ENCODE measurements at places on chromosomes 2 and 18.

GRCh38 chr2:7919510-7919909 is 762.3 kb upstream of the ID2 start:
- DNase-seq = no peak

DNA sequence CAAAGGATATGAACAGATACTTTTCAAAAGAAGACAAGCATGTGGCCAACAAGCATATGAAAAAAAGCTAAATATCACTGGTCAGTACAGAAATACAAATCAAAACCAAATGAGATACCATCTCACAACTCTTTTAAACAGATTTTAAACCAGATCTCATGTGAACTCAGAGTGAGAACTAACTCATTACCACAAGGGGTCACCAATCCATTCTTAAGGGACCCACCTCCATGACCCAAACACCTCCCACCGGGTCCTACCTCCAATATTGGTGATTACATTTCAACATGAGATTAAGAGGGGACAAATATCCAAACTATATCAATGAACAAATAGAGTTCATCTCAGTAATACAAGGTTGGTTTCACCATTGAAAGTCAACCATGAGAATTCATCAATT is 319.8 kb upstream of the GULP1 start:
- DNase-seq = peak; percentile 16

- DNase-seq = no peak
These were observed 14.3 kb upstream of the TMEM185B start for GRCh38 chr2:120237491-120237902.

GRCh38 chr2:42249284-42249683 is 80.1 kb downstream of the EML4 start:
- DNase-seq = peak; percentile 54

DNA sequence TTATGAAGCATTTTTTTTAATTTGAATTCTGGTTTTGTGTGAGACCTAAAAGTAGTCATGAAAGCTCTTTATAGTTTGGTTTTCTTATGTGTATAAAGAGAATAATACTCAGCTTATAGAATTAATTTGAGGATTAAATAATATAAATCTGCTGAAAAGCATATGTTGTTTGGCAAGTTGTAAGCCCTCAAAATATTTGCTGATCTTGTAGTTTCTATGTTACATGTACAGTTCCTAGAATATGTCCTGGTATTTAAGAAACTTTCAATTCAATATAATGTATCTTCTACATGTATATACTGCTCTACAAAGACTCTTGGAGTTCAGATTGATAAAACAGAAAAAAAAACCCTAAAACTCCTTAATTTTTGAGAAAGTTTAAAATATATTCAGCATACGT is 605.5 kb upstream of the FAM98A start:
- DNase-seq = no peak

DNA sequence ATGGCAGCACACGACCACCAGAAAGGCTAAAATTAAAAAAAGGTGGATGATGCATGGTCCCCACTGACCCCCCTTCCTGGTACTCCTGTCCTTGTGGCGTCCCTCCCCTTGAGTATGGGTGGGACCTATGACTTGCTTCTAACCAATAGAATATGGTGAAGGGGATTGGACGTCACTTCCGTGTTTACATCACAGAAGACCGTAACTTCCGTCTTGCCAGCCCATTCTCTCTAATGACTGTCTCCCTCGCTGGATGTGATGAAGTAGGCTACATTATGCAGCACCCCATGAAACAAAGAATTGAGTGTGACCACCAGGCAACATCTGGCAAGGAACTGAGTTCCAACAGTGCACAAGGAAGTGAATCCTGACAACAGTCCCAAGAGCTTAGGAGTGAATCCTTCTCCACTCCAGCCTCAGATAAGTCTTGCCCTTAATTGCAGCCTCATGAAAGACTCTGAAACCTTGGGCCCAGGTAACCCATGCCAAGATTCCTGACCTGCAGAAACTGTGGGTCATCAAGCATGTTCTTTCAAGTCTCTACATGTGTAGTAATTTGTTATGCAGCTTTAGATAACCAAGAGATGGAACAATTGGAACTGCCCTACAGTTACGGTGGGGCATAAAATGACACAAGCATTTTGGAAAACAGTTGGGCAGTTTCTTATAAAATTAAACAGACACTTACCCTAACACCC is 80.1 kb upstream of the NPAS2 start:
- no peak for DNase-seq

DNA sequence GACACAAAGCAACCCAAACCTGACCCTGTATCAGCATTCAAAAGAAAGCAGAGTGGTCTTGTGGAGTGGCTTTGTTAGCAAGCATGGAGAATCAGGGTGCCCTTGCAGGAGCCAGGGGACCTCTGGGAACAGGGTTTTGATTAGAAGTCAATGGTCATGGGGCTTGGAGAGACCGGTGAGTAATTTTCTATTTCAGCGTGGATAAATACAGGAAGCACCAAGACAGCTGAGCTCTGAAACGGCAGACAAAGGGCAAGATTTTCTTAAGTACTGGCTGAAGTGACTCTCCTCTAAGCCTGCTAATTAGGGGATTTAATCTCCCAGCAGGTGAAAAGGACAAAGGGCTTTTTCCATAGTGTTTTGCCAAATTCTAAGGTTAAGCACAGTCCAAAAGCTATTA is 78.0 kb upstream of the GAREM1 start:
- DNase-seq = no peak

DNA sequence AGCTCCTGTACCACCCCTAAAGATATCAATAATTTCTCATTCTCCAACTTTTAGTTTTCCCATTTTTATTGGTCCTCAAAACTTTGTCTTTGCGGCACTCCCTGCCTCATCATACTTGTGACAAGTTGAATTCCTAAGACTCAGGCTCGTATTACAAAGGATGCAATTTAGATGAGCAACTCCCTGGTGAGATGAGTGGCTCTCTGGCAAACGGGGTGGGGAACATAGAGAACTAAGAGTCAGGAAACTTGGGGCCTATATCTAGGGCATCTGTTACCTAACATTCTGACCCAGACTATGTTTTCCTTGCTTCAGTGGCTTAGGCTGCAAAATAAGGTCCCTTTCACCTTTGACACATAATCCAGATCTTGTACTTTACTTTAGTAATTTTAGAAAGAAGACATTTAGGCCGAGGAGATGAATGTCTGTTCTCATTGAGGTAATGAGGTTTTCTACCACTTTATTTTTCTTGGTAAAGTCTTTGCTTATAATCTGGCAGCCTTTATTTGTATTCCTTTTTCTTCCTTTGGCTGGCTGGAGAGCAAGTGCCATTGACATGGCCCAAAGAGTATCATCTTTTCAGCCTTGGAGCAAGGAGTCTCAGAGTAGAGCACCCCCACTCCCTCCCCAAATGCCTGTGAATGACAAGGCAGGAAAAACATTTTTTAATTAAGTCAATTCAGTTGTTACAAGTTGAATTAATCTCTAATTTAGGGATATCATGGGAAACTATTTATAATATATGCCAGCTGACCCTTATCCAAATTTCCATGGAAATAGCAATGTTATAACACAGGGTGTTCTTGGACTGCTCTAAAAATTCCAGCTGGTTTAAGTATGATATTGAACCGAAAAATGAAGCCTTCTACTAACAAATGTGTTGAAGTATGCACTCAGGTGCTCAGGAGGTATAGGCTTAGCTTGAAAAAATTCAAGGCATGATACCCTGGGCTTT is 15.2 kb downstream of the TSPYL6 start:
- no peak for DNase-seq

DNA sequence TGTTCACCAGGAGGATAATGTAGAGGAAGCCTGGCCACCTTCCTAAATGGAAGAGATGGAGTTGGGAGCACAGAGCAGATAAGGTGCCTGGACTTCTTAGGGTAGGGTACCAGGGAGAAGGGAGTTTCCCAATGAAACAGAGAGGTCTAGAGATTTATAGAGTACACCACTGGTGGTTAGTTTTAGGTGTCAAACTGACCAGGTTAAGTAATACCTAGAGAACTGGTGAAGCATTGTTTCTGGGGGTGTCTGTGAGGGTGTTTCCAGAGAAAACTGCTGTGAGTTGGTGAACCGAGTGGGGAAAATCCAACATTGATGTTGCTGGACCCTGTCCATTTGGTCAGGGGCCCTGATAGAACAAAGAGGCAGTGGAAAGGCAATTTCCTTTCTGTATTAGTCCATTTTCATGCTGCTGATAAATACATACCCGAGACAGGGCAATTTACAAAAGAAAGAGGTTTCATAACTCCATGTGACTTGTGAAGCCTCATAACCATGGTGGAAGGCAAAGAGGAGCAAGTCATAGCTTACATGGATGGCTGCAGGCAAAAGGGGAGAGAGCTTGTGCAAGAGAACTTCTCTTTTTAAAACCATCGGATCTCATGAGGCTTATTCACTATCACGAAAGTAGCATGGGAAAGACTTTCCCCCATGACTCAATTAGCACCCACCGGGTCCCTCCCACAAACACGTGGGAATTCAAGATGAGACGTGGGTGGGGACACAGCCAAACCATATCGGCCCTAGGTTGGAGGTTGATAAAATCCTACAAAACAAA is 260.8 kb downstream of the CBLN2 start:
- DNase-seq = no peak

DNA sequence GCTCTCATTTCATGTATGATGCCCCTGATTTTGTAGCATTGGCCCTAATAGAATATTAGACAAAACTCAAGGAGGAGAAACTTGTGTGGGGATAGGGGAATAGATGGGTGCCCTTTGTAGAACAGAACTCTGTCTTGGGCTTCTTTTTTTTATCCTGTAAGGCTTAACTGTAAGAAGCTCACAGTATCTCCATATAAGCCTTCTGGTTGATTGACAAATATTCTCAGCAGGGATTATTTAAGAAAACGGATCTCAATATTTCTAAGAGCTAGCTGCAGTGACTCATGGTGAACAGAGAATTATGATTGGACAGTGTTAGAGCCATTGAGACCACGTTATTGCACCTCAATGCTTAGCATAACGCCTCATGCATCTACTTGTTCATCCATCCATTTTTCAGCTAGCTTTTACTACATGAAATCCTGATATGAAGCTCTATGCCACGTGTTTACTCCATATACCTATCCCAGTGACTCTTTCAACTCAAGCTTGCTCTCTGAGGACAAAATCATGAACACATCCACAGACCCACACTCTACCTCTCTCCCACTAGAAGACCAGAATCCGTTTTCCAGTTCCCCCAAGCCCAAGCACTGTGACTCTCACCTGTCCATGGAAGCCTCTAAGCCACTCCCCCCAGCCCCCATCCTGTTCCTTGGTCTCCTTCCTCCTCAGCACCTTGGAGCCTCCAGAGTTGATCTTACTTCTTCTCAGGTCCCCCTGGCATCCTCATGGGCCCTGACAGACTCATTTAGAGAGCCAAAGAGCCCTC is 99.2 kb downstream of the BCL2L11 start:
- DNase-seq = no peak

- DNase-seq = peak; percentile 95
These were observed 2.4 kb downstream of the CFLAR start for GRCh38 chr2:201118121-201118960.

DNA sequence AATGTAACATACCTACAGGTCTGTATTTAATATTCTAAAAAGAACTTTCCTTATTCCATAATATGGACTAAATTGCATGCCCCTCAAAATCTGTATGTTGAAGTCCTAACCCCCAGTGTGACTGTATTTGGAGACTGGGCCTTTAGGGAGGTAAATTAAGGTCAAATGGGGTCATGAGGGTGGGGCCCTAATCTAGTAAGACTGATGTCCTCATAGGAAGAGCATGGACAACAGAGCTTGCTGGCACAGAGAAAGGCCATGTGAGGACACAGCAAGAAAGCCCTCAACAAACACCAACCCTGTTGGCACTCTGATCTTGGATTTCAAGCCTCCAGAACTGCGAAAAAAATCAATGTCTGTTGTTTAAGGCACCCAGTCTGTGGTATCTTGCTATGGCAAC is 18.6 kb downstream of the SF3B1 start:
- DNase-seq = no peak

DNA sequence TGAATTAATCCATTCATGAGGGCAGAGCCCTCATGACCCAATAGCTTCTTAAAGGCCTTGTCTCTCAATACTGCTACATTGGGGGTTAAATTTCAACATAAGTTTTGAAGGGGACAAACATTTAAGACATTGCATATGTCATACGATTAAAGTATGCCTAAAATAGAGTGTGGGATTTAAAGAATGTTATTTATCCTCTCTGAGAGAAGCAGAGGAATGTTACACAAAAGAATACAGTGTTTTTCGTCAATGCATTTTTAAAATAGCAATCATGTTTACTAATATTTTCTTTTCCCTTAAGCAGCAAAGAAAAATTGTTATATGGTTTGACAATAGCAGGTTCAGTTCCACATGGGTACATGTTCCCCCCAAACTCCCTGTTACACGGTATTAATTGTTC is 363.1 kb downstream of the NUP35 start:
- DNase-seq = no peak

DNA sequence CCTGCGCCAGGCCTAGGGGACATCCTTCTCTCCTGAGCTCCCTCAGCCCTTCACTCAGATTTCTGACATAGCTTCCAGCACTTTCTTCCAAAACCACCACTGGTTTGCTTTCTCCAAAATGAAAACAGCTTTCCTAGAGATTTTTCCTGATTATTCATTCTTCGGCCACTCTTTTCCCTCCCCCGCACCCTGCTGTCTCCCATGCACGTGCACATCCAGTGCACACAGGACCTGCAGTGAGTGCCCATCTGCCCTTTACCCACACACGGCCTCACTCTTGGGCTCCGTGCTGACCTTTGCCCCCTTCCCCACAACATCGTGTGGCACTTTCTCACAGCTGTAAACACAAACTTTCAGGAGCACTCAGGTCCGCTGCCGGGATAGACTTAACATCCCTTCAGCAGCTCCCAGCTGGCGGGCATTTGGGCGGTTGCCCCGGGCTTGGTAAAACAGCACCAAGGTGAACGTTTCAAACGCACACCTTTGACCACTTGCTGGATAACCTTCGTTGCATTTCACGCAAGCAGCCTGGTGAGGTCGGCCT is 25.8 kb downstream of the KIF1A start:
- DNase-seq = no peak

DNA sequence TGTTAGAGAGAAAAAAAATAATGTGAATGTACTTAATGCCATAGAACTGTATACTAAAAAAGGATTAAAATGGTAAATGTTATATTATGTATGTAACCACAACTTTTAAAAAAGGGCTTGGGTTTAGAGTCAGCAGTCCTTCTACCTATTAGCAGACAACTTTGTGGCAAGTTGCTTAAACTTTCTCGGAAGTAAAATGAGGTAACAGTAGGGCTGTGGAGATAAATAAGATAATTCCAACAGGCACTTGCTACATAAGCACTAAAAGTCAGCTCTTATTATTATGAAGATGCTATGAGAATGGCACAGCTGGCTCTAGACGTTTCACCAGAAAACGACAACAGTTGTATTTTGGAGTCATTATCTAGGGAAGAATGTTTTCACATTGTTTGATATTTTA is 31.3 kb downstream of the AAK1 start:
- no peak for DNase-seq

- DNase-seq = no peak
These were observed 34.8 kb upstream of the ASXL2 start for GRCh38 chr2:25912851-25913695.

DNA sequence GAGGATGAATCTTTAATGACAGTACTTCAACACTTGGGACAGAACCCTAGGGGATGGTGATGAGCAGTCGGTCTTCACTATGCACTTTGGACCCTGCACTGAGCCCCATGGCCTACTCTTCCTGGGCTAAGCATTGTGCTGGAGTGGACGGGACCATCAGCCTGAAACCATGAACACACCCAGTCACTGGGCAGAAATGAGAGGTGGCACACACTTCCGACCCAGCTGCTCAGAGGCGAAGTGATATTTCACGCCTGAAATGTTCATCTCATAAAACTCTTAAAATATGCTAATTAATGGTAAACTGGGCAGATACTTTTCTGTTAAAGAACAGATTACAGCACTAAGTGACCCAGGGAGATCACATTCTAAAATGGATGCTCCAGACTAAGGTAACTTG is 150.3 kb upstream of the NDUFV2 start:
- no peak for DNase-seq

- no peak for DNase-seq
These were observed 137.1 kb downstream of the VAPA start for GRCh38 chr18:10050956-10051355.
